ENCODE measurements at places on chromosomes 1 and 21.

GRCh38 chr1:185291159-185291558 lies 25.9 kb downstream of the IVNS1ABP start:
- DNase-seq: no peak

- peak; percentile 44 for DNase-seq
Measured at GRCh38 chr1:65009724-65010420, 43.5 kb upstream of the JAK1 start.

GRCh38 chr1:53162621-53163020 lies 20.2 kb upstream of the SLC1A7 start:
- DNase-seq: no peak

- DNase-seq: no peak
Measured at GRCh38 chr21:32884062-32884461, 112.5 kb upstream of the PAXBP1 start.

DNA sequence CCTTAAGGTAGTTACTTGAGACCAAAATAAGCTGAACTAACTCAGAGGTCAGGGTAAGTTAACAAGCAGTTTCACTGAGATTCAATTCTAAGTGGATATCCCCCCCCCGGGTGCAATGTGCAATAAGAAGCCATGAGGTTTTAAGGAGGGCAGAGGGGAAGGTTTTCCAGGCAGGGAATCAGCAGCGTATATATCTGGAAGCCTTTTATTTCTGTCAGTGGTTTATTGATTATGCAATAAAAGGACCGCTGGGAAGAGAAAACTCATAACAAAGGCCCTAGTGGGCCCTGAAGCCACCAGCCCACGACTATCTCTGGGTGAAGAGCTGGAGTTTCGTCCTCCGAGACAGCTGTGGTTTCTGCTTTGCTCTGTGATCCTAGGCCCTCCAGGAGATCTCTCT lies 53.1 kb upstream of the CTPS1 start:
- DNase-seq: no peak

- no peak for DNase-seq
Measured at GRCh38 chr1:236834876-236835275, 39.8 kb downstream of the MTR start.

DNA sequence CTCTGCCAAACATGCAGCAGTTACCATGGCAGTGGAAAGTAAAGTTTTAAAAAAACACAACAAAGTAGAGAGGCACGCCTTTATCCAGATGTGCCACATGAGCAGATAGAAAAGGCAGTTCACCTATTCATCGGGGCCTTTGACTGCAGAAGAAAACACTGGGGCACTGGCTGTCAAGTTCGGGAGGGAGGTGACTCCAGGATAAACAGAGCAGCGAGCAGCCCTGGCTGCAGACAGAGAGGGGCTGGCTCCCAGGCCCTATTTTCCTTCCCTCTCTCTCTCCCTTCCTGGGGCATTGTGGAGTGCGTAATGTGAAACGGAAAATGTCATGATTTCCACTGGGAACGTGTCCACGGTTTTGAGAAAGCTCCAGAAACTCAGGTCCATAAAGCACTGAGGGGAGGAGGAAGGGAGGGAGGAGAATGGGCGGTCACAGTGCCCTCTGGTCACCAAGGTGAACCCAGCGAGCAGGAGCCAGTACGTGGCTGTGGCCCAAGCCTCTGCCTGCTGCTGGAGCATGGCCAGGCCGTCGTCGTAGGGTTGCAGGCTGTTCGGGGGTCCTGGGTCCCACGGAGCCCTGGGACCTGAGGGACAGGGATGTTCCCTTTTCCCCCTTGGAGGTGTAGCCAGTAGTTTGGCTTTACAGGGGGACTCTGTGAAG lies 114.7 kb upstream of the IRF2BP2 start:
- DNase-seq: no peak

DNA sequence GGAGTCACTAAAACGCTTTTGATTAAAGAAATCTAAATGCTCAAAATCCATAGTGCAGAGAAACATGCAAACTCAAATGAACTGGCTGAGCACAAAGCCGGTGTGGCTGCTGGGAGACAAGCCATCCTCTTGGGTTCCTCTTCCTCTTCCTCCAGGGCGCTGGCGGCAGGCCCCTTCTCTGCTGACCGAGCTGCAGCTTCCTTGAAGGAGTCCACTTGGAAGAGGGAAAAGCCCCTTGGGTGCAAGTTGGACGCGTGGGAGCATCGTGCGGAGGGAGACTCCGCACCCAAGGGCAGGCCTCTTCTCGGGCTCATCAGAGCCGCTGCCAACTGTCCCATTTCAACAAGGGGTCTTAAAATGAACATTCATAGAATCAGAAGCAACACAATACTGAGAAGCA lies 7.9 kb downstream of the CCNL2 start:
- no peak for DNase-seq

GRCh38 chr1:8026153-8026975 lies at the start of gene ERRFI1:
Gene ERRFI1, minus strand, starts transcription at chr1:8026309. Its CDS starts 10,690 bp downstream, at chr1:8015619.
- DNase-seq: peak; percentile 95

DNA sequence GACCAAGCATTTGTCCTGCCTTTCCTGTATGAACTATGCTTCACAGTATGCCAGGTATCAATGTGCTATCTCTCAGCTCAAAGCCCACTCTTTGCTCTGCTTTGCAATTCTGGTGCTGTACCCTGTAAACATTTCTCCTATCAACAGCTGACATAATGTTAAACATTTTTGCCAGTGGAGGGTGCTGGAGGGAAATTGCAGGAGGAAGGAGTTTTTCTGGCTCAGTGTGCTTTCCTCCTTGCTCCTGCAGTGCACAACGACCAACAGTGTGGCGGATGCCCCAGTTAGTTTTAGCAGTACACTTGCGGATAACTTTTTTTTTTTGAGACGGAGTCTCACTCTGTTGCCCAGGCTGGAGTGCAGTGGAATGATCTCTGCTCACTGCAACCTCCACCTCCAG lies 67.1 kb upstream of the PTGFRN start:
- DNase-seq: peak; percentile 39

DNA sequence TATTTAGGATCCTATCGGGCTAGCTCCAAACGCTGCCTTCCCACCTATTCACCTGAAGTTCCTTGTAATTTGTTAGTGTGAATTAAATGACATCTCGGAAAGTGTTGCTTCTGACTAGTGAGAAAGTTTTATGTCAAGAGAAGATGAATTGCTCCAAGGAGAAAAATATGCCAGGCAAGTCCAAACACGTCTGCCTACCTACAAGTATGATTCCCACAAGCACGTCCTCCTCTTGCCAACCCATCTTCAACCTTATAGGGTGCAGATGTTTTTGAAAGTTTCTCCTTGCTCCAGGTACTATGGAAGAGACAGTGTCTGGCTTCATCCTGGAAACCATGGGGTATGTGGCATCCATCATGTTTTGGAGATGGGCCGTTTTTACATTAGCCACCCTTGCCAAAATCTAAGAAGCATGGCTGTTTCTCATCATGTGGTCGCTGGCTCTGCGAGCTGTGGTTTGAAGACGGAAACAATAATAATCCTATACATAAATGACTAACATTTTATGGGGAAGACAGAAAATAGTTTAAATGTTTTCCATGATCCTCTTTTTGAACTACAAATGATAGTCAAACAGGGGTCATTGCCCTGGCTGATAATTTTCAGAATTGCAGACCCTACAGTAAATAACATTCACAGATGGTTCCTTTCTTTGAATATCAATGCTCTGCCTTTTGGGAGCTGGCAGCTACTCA lies 505.8 kb downstream of the SMYD3 start:
- peak; percentile 72 for DNase-seq

- peak; percentile 38 for DNase-seq
Measured at GRCh38 chr1:30920827-30921226, 12.3 kb upstream of the SDC3 start.

Data from RPMI7951 (cell line).